ENCODE measurements at places on chromosomes 11 and 22.

GRCh38 chr11:13784855-13785254 lies 116.4 kb downstream of the FAR1 start:
- DNase-seq, result no peak

DNA sequence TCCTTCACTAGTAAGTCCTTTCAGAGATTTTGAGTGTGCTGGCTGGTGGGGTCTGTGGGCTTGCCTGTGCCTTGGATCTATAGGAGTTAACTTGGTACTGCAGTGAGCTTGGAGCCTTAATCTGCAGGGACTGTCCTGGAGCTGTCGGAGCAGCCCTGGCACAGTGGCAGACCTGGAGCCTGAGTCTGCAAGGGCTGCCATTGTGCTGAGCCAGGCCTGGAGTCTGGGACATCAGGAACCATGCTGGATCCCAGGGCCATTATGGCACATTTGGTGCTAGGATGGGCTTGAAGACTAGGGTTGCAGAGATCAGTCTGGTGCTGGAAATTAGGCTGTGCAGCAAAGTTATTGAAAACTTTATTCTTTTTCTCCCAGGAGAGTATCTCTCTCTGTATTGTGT lies 665.4 kb downstream of the METTL15 start:
- no peak for DNase-seq

- no peak for DNase-seq
Observed at GRCh38 chr11:118000850-118001228, 14.6 kb downstream of the IL10RA start.

DNA sequence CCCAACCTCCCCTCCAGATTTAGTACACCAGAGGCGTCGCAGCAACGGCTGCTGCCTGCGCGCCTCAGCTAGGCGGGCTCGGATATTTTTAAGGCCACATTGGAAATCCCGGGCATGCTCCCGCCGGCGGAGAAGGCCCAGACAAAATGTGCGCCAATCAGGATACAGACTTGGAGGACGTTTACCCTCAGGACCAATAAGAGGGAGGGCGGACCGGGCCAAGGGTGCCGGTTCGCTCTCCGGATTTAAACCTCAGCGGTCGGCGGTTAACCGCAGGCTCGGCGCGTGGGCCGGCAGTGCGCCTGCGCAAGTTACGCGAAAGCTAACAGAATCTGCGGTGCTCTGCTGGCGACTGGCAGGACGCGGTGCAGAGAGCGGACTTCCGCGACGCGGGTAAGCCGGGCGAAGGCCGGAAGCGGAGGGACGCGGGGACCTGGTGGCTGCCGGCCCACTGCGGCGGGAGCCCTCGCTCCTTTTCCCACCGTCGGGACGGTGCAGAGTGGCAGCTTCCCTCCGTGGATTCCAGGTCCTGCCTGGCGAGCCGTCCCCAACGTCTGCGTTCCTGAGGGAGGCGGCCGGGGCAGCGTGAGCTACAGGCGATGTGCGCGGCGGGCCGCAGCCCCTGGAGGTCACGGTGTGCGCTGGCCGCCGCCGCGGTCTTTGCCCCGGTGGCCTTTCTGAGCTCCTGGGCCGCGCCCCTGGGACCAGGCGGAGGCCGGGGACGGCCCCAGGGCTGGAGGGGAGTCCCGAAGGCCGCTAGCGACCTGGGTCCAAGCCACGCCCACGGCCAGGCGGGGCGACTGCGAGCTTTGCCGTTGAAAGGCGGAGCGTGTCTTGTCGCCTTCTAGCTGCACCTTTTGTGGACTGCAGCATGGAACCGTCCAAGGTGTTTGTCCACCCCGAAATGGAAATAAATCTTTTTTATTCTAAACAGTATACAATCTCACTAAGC lies at the start of gene HYLS1:
Gene HYLS1 (plus strand): TSS at position 296 of the 952 bp plus-strand sequence. CDS start 11,701 bp downstream, outside the sequence.
- peak; percentile 93 for DNase-seq

- no peak for DNase-seq
Observed at GRCh38 chr11:59088162-59088561, 2.1 kb downstream of the GLYATL1B start.

- peak; percentile 11 for DNase-seq
Observed at GRCh38 chr11:92269021-92269420, 44.4 kb downstream of the FAT3 start.

DNA sequence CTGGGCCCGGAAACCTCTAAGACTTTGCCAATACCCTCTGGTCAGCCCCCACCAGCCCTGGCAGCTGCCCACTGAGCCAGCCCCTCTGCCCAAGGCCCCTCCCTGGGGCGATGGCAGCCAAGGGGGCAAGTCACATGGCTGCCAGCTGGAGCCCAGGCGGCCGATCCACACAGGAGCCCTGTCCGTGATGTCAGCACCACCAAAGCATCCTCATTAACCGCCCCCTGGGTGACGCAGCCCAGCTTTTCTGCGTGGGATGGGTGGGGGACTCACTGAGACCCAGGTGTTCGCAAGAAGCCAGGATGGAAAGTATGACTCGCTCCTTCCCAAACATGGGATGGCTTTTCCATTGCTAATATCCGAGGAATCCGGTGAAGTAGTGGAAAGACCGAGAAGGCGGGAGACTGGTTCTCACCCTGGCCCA lies 46.6 kb upstream of the WNT7B start:
- DNase-seq, result no peak

- no peak for DNase-seq
Observed at GRCh38 chr11:119880873-119881272, 151.9 kb upstream of the NECTIN1 start.

GRCh38 chr11:17915500-17916143 lies 97.2 kb downstream of the SERGEF start:
- peak; percentile 5 for DNase-seq
